HFFc6 (cell line): ENCODE measurements at places on chromosomes 1 and 21. TPM values are rescaled to one million over a fixed set of nuclear protein-coding genes. Genes with fewer than 3 reads are reported as not detected.

The PTPN22 gene
- 1.00 to 1.6 TPM (median 1.0 TPM) in 3 replicates for total RNA-seq

The PRDM16 gene
- total RNA-seq, result not detected in 2 replicates

DNA sequence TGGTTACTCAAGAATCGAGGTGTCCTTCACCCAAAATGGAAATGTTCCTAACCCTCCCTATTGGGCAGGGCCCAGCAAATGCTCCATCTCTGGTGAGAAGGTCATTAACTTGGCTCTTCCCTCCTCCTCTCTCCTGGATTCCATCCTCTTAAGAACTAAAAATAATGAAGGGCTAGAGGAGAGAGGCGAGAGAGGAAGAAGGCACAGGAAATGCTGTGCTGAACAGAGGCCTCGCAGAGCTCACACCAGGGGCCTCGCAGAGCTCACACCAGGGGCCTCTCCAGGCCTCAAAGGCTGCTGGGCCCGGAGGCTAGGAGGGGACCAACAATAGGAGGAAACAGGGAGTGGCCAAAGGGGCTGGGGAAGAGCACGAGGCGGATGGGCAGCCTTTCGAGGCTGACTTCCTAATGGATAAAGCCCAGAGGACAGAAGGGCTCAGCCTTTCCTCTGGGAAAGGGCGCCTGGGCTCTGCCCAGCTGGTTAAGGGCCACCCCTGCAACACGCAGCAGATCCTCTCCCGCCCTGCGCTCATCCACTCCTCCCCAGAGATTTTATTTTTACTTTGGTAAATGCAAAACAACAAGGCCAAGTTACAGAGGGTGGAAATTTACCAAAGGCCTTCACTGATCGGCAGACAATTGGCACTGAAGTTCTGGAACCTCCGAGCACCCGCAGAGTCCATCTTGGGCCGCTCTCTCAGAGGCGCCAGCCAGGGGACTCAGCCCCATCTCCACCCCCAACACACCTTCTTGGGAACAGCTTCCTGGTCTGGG lies 78.5 kb downstream of the ITPKB start:
- H3K36me3 ChIP-seq, result no peaks in the 10 kb centered on the region
- H3K27me3 ChIP-seq, result peaks cover 5% of the 10 kb centered on the region; the same call in 1 of the 2 replicates
- no peak overlapping the region for H3K27ac ChIP-seq
- H3K4me3 ChIP-seq, result no peak overlapping the region
- DNase-seq, result no peak

GRCh38 chr1:153447498-153448170 lies 12.8 kb downstream of the S100A7 start:
- peak; percentile 77 for DNase-seq
- peak overlapping the region; percentile 17 for H3K4me3 ChIP-seq
- peaks cover 15% of the 10 kb centered on the region for H3K27me3 ChIP-seq
- peak overlapping the region; percentile 78 for H3K27ac ChIP-seq

DNA sequence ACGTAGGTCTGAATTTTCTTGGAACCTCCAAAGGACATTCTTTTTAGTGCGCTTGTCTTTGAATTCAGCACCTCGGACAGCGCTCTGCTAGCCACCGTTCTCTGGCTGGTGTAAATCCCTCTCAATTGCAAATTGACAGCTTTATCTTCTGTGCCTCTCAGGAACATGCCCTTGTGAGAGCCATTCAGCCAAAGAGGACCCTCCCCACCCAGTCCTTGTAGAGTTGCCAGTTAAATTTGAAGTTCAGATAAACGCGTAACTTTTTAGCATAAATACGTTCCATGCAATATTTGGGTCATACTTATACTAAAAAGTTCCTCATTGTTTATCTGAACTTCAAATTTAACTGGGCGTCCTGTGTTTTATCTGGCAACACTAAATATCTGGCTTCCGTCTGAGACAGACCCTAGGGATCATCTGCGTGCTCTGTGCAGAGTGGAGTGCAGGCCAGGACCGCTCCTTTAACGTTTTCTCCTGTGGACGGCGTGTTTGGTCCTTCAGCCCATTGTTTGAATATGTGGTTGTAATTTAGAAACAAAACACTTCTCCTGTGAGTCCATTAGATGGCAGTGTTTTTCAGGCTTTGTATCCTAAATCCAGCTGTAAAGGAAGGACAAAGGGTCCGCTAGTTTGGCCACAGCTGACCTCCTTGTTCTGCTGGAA lies 7.0 kb downstream of the KCNAB2 start:
- H3K27me3 ChIP-seq, result peaks cover 7% of the 10 kb centered on the region
- no peak overlapping the region for H3K4me3 ChIP-seq
- peaks cover 7% of the 10 kb centered on the region; the same call in 1 of the 2 replicates for H3K4me1 ChIP-seq
- DNase-seq, result peak; percentile 52
- no peak overlapping the region for H3K27ac ChIP-seq
- no peaks in the 10 kb centered on the region for H3K36me3 ChIP-seq

DNA sequence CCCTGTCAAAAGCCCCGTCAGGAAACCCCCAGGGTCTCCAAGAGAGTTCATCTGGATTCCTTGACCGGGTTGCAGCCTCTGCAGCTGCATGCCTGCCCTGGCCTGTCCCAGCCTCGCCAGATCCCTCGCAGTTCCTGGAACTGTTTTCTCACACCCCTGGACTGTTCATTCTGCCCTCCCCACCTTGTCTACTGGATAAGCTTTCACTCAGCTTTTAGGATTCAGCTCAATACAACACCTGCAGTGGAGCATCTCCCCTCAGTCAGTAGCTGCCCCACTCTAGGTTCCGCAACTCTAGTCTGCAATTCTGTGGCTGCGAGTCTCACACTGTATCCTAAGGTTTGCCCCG lies 67.2 kb downstream of the FAM163A start:
- DNase-seq, result no peak
- peaks cover 49% of the 10 kb centered on the region for H3K27me3 ChIP-seq
- peaks cover 49% of the 10 kb centered on the region for H3K4me1 ChIP-seq
- H3K4me3 ChIP-seq, result no peak overlapping the region
- H3K36me3 ChIP-seq, result no peaks in the 10 kb centered on the region
- H3K27ac ChIP-seq, result no peak overlapping the region

GRCh38 chr1:59997479-59998115 lies 71.0 kb upstream of the CYP2J2 start:
- no peak overlapping the region for H3K27ac ChIP-seq
- H3K4me3 ChIP-seq, result no peak overlapping the region
- no peaks in the 10 kb centered on the region for H3K36me3 ChIP-seq
- H3K27me3 ChIP-seq, result peaks cover 2% of the 10 kb centered on the region
- no peak for DNase-seq

GRCh38 chr1:61230523-61230922 lies 148.2 kb downstream of the NFIA start:
- DNase-seq, result no peak
- H3K36me3 ChIP-seq, result no peaks in the 10 kb centered on the region
- no peak overlapping the region for H3K4me3 ChIP-seq

DNA sequence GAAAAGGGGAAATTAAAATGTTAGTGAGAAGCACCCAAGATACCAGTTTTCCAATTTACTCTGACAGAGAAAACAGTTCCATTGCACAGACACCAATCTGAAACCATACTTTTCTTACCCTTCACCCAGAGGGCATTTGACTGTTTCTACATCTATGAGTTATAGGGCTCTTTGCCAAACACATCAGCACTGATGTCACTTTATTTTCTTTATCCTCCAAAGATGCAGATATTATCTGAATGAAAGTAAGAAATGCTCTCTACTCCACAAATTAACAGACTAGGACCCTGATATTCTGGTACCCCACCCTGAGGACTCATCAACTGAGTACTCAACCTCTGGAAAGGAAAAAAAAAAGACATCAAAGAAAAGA lies 24.2 kb upstream of the PEX19 start:
- peaks cover 6% of the 10 kb centered on the region; the same call in 1 of the 2 replicates for H3K27me3 ChIP-seq
- peak; percentile 68 for DNase-seq
- peaks cover 57% of the 10 kb centered on the region for H3K36me3 ChIP-seq
- H3K27ac ChIP-seq, result peak overlapping the region; percentile 75
- H3K4me1 ChIP-seq, result peaks cover 28% of the 10 kb centered on the region
- H3K4me3 ChIP-seq, result no peak overlapping the region

DNA sequence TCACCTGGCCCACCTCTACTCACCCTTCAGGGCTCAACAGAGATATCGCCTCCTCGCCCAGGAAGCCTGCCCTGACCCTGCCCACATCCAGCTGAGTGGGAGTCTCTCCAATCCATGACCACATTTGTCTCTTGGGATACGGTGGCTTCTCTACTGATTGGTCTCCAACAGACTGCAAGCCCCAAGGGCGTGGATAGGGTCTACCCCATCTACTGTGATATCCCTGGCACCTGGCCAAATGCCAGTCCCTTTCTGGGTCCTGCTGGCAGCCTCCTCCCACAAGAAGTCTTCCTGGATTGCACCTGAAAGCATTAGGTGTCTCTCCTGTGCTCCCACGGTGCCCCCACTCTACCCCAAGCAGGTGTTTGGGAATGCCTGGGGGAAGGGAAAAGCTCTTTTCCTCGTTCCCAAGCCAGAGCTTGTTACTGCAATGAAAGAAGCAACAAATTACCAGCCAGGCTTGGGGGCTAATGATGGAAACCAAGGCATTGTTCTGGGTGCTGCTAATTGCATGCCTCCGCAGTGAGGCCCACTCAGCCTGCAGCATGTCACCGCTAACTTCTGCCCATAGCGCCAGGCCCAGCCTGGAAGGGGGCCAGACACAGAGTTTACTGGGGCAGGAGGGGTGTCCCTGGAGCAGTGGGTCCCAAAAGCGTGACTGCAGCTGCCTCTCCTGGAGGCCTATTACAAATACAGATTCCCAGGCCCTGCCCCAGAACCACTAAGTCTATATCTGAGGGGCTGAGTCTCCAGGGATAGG lies 90.7 kb upstream of the IFFO2 start:
- H3K27me3 ChIP-seq, result peaks cover 13% of the 10 kb centered on the region
- H3K4me1 ChIP-seq, result no peaks in the 10 kb centered on the region
- no peak overlapping the region for H3K27ac ChIP-seq
- no peaks in the 10 kb centered on the region for H3K36me3 ChIP-seq
- H3K4me3 ChIP-seq, result no peak overlapping the region

GRCh38 chr21:28683982-28684752 lies 308.5 kb downstream of the LTN1 start:
- no peaks in the 10 kb centered on the region for H3K36me3 ChIP-seq
- H3K27ac ChIP-seq, result no peak overlapping the region
- no peak for DNase-seq
- H3K4me3 ChIP-seq, result no peak overlapping the region

DNA sequence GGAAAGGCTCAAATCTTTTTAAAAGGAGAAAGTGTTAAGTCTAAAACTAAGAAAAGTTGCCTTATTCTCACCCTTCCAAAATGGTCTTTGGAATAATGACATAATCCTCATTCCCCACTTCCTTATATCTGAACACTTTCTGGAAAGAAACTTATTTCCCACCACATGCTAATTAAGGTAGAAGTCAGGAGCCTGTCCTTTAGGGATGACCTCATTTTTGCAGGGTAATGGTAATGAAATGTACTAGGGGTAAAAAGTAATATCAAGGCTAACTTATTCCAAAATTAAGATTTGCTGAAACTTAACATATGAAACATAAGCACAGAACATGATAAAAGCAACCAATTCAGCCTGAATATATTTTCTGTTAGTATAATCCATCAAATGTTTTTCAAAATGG lies 29.4 kb upstream of the C1orf185 start:
- H3K4me3 ChIP-seq, result no peak overlapping the region
- peaks cover 28% of the 10 kb centered on the region for H3K4me1 ChIP-seq
- H3K27ac ChIP-seq, result no peak overlapping the region
- no peaks in the 10 kb centered on the region for H3K36me3 ChIP-seq
- no peak for DNase-seq

DNA sequence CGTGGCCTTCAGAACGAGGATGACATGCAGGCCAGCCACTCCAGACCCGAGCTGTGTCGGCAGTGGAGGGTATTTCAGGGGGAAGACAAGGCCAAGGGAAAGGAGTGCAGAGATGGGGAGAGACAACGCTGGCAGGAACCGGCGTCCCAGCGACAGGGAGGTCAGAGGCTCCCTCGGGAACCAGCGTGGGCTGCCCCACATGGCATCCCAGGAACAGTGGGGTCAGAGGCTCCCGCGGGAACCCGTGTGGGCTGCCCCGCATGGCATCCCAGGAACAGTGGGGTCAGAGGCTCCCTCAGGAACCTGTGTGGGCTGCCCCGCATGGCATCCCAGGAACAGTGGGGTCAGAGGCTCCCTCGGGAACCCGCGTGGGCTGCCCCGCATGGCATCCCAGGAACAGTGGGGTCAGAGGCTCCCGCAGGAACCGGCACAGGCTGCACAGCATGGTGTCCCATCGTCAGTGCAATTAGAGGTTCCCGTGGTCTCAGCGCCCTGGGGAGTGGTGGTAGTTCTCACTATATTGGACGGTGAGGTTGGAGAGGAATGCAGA lies 43.0 kb downstream of the SLC19A1 start:
- H3K4me1 ChIP-seq, result no peaks in the 10 kb centered on the region
- peaks cover 3% of the 10 kb centered on the region for H3K27me3 ChIP-seq
- H3K4me3 ChIP-seq, result no peak overlapping the region
- H3K36me3 ChIP-seq, result peaks cover 29% of the 10 kb centered on the region
- DNase-seq, result no peak

DNA sequence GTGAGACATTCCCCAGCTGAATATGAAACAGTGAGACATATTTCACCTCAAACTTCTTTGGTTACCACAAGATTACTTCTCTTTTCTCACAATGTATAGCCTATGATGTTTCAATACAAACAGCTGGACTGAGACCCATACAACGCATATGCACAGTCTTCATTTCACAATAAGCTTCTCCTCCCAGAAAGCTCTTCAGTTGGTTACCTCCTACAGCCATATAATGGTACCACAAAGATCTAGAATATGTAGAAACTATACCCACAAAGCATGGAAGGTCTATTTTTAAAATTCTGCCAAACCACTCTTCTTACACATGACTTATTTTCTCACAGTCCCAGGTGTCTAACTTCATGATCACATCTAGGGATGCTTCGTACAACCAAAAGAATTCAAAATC lies 70.8 kb downstream of the JAK1 start:
- no peak for DNase-seq
- H3K36me3 ChIP-seq, result no peaks in the 10 kb centered on the region
- no peak overlapping the region for H3K27ac ChIP-seq

GRCh38 chr1:100164702-100165101 lies 13.4 kb downstream of the LRRC39 start:
- no peaks in the 10 kb centered on the region for H3K36me3 ChIP-seq
- no peaks in the 10 kb centered on the region for H3K4me1 ChIP-seq
- H3K4me3 ChIP-seq, result no peak overlapping the region
- H3K27me3 ChIP-seq, result no peaks in the 10 kb centered on the region; the same call in 1 of the 2 replicates
- DNase-seq, result no peak

DNA sequence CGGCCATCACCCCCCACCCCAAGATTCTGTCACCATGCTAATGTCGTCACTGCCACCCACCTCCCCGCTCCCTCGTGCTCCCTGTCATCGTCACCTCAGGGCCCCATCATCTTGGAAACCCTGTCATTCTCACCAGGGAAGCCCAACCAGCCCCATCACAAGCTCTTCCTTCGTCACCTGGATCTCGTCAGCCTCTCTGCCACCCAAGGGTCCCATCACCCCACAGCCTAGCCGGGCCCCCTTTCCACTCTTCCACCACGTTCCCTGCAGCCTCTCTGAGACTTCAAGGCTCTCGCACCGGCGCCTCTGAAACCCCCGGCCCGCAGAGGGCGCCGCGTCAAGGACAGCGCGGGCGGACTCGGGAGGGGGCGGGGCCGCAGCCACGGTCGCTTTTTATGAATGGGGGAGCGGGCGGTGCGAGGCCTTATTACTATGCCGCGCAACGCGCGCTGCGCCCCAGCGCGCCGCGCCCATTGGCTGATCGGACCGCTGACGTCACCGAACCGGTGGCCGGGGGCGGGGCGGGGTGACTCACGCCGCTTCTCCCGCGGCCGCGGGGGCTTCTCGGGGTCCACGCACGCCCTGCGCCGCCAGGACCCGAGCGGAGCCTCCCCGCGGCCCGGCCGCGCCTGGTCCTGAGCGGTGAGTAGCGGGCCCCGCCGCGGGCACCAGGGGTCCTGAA lies at the start of gene GPR3:
Gene GPR3 (plus strand): TSS at position 527 of the 682 bp plus-strand sequence. CDS start 1,177 bp downstream, outside the sequence.
- H3K36me3 ChIP-seq, result no peaks in the 10 kb centered on the region
- DNase-seq, result peak; percentile 87
- H3K27ac ChIP-seq, result peak within 1 kb of the TSS; percentile 93
- no peaks in the 10 kb centered on the region; the same call in 1 of the 2 replicates for H3K27me3 ChIP-seq
- H3K4me3 ChIP-seq, result peak within 1 kb of the TSS; percentile 93
